Naive B cell (primary cell): ENCODE measurements at places on chromosomes 6 and 20.
A peak's percentile ranks its signal among the peaks of the same experiment; 100 is the strongest.

DNA sequence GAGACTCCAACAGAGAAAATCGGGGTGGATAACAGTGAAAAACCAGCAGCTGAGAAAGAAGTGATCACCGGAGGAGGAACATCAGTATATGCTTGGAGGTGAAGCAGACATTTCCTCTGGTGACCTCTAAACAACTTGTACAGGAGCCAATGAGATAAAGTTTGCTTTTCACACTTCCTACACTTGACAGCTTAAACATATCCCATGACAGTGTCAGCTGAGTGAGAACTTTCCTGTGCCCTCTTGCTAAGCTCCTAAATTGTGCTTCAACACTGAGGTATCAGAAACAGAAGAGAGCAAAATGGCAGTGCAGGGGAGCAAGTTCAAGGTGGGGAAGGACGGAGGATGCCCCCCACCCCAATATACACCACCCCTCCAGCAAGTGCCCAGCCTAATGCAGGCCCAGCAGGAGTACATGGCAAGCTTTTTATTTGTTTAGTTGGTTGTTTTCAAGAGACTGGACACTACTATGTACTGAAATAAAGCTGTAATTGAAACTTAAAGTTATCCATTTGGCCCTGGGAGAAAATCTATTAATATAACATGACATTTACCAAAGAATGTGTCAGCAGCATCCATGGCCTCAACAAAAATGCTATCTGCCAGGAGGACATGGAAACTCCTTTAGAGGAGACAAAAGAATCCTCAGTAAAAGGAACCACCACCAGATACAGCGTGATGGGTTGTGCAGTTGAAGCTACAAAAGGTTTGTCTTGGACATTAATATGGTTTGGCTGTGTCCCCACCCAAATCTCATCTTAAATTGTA is 540.2 kb downstream of the PRKN start:
- no peak for DNase-seq

DNA sequence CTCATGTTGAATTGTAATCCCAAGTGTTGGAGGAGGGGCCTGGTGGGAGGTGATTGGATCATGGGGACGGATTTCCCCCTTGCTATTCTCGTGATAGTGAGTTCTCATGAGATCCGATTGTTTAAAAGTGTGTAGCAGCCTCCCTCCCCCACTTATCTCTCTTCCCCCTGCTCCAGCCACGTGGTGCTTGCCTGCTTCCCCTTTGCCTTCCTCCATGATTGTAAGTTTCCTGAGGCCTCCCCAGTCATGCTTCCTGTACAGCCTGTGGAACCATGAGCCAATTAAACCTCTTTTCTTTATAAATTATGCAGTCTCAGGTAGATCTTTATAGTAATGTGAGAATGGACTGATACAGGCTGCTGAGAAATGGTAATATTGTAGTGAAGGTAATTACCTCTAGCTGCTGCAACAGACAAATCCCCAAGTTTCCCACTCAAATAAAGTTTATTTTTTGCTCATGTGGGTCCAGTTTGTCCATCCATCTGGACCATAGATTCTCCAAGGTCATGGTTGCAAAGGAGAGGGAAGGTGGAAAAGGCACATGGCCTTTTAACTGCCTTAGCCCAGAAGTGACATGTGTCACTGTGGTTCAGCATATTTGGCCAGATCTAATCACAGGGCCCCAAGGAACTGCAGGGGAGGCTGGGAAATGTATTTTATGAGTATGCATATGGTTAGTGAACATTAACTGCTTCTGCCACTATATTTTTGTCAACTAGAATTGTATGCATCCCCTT is 89.2 kb downstream of the TRMT11 start:
- no peak for DNase-seq

DNA sequence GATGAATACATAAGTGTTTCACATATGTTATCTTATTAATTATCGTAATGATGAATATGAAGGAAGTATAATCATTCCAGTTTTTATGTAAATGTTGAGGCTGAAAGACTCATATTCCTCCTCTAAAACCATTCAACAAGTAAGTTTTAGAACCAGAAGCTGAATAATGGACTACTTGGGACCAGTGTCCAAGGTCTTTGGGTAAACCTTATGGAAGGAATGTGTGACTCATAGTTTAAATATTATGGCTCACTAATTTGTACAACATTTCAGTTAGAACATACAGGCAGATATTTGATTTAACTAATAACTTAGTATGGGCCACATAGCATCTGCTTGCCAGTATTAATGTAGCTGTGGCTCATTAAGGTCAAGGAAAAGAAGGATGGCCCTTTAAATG is 209.6 kb downstream of the TFAP2B start:
- DNase-seq = no peak

DNA sequence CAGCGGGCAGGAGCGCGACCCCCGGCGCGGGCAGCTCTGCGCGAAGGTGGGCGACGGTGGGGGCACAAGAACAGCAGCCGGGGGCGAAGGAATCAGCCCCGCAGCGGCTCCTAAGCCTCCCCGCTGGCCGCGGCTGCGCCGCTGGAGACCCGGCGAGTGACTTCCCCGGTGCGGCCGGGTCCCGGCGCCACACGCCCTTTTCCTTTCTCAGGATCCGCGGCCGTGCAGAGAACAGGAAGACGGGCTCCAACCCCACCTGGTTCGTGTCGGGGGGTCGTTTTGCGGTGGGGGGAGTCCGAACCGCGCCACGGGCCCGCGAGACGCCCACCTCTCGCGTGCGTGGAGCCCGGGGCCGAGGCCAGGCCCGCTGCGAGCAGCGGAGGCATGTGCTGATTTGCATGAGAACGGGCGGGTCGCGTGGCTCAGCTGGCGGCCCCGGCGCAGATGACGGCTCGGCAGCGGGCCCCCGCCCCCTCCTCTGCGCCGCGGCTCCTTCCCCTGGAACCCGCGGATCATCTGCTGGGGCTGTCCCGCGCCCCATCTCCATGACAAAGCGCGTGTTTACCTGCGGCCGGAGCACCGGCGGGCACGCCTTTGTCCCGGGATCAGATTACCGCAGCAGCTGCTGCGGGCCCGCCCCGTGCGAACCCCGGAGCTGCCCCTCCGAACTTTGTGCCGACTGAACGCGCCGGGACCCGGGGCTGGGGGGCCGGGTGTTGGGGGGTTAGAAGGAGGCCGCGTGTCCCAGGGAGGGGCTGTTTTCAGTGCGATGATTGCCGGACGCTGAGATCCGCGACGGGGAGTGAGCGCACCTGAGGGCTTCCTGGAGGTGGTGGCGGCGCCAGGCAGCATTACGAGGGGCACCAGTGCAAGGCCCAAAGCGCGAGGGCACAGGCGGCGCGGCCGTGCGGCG is 4.9 kb upstream of the DLL1 start:
- DNase-seq = peak; percentile 78

DNA sequence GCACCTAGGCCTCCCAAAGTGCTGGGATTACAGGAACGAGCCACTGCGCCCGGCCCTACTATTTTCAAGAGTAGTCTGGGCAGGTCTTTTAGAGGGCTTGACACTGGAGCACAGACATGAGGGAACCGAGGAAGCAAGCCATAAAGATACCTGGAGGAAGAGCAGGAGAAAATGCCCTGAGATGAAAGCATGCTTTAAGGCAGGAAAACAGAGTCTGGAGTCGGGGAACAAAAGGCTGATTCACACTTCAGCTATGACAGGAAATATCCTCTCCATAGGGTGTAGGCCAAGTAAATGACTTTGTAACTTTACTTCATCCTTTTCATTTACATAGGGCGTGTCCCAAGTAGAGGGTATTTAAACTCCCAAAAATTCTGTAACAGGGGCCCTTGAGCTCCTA is 4.3 kb upstream of the SERINC3 start:
- no peak for DNase-seq

DNA sequence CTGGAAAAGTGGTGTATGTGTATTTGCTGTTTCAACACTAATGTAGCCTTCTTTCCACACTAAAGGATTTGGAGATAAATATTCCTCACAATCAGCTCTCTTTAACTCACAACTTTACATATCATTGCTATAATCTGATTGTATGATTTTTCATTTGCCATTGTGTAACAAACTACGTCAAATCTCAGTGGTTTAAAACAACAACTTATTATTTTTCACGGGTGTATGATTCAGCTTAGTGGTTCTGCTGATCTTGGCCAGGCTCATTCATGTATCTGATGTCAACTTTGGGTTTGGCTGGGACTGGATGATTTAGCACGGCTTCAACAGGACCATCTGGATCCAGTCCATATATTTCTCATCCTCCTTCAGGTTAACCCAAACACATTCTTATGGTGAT is 55.4 kb upstream of the TMX4 start:
- no peak for DNase-seq

- DNase-seq = no peak
Measured at GRCh38 chr6:132931936-132932514, 117.7 kb downstream of the RPS12 start.

DNA sequence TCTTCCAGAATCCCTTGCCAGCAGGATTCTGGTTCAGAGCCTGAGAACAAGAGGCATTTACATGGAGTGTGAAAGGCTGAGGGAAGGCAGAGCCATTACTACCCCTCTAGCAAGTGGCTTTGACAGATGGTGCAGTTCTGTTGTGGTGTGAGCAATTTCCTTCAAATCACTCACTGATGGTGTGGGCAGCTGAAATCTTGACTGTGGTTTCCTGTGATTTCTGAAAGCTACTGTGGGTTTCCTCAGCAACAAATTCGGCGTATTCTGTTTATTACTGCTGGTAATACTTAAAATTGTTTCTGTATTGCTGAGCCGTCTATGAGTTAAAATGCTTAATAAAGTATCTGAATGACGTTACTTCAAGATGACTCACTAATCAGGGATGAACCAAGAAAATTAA is 181.5 kb upstream of the TCF21 start:
- DNase-seq = no peak

GRCh38 chr20:61744691-61745396 is 320.8 kb downstream of the TAF4 start:
- no peak for DNase-seq

GRCh38 chr6:158009935-158010585 is 28.4 kb downstream of the SYNJ2 start:
- DNase-seq = no peak

DNA sequence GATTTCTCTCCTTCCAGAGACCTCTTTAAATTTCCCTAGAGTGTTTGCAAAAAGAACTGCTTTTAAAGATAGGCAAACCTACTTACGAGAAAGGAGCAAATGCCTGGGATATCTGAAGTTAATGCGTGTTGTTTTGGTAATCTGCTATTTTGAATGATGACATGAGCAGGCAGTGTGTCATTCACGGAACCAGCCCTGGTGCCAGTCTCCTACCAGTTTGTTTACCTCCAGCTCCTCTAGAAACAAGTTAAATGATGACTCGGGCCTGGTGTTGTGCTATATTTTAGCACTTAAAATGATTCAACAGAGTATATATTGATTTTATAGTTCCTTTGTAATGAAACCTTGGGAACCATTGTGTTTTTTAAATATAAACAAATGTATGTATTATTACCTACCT is 41.1 kb upstream of the MAP3K4 start:
- no peak for DNase-seq

GRCh38 chr6:127496471-127496870 is 22.7 kb downstream of the MTCL3 start:
- no peak for DNase-seq

DNA sequence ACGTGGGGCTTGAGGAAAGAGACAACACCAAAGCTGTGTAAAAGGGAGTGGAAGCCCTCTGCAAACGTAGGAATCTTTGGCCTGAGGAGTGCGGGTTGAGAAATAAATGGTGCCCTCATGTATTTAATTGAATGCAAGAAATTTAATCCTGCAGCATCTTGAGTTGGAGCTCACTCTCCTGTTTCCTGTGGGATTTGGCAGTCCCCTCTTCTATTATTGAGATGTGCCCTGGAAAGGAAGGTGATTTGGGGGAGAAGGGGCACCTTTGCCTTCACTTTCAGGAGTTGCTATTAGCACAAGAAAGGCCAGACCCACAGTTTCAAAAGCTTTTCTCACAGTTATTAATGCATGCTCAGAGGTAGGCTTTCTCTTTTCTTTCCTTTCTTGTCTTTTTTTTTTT is 201.4 kb upstream of the HDDC2 start:
- no peak for DNase-seq

DNA sequence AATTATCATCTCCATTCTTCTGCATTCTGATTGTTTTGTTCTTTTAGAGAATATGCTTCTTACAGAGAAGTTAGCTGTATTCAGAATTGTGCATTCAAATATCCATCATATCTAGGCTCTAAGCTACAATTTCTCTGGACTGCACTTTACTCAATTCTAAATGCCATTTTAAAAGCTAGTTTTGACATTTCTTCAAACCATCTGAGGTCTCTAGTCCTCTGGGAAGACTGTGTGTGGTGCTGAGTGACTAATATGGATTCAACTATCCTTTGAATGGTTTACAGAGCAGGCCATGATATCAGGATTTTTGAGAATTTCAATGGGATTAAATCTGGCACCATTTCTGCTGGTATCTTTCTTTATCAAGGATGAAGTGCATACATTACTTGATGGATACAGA is 285.7 kb downstream of the BTBD3 start:
- DNase-seq = no peak

DNA sequence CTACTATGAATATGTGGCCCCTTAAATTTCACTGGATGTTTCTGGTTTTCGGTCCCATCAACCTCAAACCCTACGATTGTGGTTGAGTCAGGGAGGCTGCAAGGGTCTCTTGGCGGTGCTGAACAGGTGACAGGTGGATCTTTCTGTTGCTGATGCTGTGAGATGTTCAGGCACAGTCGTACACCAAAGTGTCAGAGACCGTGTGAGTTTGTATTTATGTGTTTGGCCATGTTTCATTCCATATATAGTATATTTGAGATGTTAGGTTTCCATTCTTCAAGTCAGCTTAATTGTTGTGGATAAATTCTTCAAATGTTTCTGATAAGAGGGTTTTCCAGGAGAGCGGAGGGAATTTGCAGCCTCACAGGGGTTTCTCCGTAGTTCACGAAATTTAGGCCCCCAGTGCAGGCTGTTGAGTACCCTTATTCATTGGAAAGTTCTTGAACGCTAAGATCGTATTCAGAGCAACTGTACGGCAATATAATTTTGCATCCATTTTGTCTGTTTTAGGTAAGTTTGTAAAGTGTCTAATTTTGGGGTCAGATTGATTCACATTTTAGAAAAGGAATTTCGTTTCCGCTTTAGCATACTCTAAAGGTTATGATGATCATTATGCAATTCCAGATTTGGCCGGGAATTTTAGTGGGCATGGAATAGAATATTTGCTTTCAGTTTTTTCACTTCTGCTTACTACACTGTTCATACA is 1.2 kb downstream of the TAB2 start:
- peak; percentile 23 for DNase-seq

GRCh38 chr20:55386686-55387085 is 618.6 kb downstream of the CBLN4 start:
- DNase-seq = no peak

GRCh38 chr6:80287607-80288006 is 181.1 kb downstream of the BCKDHB start:
- DNase-seq = no peak

DNA sequence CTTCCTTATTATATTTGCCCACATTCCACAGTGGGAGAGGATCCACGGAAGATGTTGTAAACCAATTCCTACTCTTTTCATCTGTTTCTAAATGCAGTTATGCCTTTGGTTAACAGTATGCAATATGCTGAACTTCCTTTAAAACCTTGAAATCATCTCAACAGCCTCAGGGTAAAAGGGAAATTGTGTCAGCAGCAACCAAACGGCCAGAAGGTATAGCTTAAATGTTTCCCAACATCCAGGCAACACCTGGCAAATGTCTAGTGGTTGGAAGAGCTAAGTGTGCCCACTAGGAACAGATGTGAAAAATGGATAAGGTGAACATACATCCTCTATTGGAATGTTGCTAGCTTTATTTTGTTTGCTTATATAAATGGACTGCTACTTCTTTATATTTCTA is 164.8 kb downstream of the FAXC start:
- DNase-seq = no peak

- peak; percentile 6 for DNase-seq
Measured at GRCh38 chr6:34484899-34485298, 19.0 kb downstream of the PACSIN1 start.

- no peak for DNase-seq
Measured at GRCh38 chr20:38373231-38373867, 27.1 kb downstream of the LBP start.
